ENCODE measurements at places on chromosomes 2 and 18. TPM values are rescaled to one million over a fixed set of nuclear protein-coding genes. Genes with fewer than 3 reads are reported as not detected.

DNA sequence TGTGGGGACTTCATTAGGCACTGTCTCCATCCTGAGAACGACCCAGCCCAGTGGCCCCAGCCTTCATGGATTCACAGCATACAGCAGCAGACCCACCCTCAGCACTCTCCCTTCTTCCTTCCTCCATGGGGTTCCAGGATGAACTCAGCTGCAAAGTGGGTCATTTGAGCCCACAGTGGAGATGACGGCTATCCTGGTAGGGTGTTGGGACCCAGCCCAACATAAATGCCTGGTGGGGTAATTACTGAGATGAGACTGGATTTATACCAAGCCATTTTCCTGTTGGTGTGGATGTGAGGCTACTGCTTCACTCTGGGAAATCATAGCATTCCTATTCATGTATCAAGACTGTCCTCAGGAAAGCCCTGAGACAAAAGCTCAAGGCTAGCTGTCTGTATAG, 536.7 kb upstream of the TNP1 start:
- no peak for DNase-seq

DNA sequence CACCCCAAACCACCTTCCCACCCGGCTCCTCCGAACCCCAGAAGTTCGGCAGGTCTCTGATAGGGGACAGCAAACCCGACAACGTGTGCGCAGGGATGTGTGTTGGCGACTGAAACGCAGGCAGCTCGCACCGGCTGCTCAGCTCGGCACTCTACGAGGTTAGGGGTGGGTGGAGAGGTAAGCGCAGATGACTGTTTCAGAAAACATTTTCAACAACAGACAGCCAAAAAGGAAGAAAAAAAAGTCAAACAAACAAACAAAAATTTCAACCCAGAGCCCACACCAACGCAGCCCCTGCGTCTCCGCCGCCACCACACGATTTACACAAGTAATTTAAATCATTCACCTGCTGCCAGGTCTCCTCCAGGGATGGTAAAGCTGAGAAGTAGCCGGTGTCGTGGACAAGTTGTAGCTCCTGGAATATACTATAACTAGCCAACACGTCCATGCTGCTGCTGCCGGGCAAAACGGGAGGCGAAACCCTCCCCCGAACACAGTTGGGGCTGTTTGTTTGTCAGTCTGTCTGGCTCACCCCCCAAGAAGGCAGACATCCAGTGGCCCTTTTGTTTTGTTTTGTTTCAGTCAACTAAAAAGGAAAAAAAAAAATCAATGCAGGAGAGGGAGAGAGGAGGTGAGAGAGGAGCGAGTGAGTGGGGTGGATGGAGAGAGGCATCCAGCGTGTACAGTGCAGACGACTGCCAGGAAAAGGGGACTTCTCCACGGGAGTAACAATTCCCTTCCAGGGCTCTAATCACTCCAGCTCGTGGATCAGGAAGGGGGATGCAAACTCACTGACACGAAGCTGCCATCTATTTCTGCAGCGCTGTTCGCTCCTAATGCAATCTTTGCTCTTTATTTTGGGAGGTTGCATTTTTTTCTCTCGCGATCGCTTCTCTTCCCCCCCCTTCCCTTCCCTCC, at the start of gene KLF7:
Gene KLF7, minus strand, starts transcription at position 828 of the 918 bp plus-strand sequence. Its CDS starts 380 bp downstream, at position 448.
- DNase-seq = peak; percentile 90

DNA sequence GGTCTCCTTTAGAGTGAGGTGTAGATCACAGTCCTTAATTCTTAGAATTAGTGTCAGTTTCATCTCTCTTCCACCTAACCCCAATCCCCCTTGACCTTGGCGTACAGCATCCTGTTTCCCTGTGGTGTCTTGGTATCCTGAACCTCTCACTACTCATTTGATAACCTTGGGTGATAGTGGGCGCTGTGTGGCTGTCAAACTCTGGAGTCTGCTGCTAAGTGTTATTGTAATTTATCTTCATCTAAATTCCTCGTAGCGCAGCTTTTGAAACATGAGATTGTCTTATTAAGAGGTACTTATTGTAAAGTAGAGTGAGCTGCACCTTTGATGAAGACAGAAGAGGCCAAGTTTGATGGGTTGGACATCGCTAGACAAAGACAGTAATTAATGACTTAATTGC, 222.6 kb upstream of the SPRED2 start:
- no peak for DNase-seq

DNA sequence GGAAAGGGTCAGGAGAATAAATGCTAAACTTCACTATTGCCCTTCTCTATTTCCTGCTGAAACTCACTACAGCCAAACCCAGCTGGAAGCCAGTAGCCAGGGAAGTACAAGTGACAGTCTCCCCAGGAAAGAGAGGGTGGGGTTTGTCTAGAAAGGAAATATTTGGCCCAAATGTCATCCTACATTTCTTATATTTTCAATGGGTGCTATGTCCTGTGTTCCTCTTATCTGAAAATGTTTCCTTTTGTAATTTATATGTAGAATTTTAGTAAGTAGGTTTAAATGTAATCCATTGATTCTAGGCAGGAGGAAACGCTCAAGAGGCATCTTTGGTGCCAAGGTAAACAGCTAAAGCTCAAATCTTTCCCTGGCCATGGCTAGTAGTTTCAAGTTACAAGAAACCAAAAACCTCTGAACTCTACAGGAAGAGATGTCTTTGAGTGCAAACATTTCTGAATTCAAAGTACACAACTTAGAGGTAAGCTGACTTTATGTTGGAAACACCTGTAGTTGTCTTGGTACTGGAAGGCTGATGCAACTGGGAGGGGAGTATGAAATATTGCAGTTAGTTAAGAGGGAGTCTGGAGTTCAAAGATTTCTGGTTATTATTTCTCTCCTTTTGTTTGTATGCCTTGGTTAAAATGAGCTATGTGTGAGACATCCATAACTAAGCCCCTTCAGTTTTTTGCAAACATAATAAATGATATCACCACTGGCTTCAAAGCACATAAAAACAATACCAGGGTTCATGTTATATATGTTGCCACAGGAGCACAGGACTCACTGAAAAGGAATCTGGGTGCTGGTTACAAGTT, 356.1 kb upstream of the ZC3H15 start:
- DNase-seq = no peak

GRCh38 chr2:216960671-216961268, 100.9 kb upstream of the TNP1 start:
- no peak for DNase-seq

DNA sequence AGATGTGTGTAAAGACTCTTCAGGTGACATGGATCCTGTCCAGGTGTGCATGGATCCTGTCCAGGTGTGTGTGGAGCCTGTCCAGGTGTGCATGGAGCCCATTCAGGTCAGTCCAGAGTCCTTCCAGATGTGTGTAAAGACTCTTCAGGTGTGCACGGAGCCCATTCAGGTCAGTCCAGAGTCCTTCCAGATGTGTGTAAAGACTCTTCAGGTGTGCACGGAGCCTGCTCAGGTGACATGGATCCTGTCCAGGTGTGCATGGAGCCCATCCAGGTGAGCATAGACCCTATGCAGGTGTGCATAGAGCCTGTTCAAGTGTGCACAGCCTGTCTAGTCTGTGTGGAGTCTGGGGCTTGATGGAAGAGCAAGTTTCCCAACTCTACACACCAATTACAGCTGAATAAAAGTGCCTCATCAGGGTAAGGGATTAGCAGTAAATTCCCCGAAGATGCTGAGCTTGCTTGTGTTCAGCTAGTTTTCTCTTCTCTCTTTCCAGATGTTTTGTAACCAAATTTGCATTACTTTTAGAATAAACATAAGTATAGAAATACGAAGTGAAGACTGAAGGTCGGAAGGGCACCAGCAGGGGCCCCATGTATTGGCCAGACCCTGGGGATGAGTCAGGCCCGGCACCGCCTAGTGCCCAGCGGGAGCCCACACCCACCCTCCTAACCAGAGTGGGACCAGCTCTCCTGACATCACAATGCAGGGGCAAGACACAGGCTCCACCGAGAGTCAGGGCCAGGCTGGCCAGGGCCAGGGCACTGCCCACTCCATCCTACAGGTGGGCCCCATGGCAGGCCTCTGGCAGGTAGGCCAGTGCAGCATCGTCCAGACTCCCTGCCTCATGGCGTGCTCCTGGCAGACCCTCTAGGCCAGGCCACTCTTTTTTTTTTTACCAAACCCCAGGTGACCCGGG, 38.6 kb upstream of the GPC1 start:
- peak; percentile 65 for DNase-seq

DNA sequence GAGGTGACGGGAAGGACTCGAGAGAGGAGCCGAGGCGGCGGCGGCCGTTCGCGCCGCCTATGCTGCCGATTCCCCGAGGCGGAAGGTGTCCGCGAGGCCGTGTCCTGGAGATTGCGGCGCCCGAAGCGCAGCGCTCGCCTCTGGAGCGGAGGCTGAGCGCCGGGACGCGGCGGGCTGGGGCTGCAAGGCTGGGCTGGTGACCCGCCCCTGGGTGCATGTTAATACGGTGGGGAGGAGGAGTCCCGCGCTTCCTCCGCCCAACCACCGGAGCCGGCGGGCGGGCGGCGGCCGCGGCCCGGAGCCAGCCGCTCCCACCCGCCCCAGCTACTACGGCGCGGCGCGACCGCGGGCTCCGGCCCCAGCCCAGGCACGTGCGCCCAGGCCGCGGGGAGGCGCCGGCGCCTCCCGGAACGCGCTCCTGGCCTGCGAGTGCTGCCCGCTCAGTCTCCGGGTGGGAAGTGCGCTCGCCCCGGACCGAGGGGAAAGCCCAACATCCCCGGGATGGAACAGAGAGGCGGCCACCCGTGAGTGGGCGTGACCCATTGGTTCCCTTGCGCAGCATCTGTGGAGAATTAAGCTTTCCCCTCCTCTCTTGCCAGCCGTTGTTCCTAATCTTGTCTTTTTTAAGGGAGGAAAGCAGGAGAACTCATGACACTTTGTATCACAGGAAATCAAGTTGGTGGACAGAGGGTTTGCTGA, at the start of gene DLGAP1:
Gene DLGAP1, minus strand, starts transcription at position 195 of the 699 bp plus-strand sequence.
- DNase-seq = peak; percentile 74

- DNase-seq = peak; percentile 75
These were observed 203.8 kb downstream of the TNS1 start for GRCh38 chr2:217798743-217799562.

- peak; percentile 57 for DNase-seq
These were observed 15.0 kb downstream of the IMPA2 start for GRCh38 chr18:11996190-11996754.

- DNase-seq = no peak
These were observed 69.7 kb downstream of the EPHA4 start for GRCh38 chr2:221502270-221503010.

GRCh38 chr18:34223164-34223892, 1.4 kb downstream of the NOL4 start:
- peak; percentile 56 for DNase-seq

DNA sequence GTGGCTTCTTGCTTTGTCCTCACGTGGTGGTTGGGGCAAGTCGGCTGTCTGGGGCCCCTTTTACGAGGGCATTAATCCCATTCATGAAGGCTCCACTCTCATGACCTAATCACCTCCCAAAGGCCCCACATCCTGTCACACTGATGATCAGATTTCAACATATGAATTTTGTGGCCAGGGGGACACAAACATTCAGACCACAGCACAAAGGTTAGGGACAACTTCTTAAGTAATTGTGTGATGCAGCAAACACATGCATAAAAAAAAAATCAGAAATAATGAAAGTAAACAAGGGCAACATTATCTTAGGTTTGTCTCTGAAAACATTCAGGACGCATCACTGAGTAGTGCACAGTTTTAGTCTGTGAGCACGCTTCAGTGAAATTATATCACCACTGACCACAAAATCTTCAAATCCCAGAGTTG, 54.2 kb upstream of the FRZB start:
- no peak for DNase-seq

GRCh38 chr2:192886636-192887035, 691.9 kb upstream of the TMEFF2 start:
- DNase-seq = no peak

- no peak for DNase-seq
These were observed 987 bp upstream of the DLX1 start for GRCh38 chr2:172084395-172084644.

GRCh38 chr2:99201959-99202678, 21.1 kb downstream of the MRPL30 start:
- no peak for DNase-seq

GRCh38 chr18:830315-830901, 18.4 kb upstream of the YES1 start:
- no peak for DNase-seq

- no peak for DNase-seq
These were observed 88.9 kb downstream of the MYL12B start for GRCh38 chr18:3350566-3351527.

TANC1 gene
- 14.0 TPM for total RNA-seq

AQP12A gene
- not detected for total RNA-seq

SDC1 gene
- 16.6 TPM for total RNA-seq

FBXO41 gene
- total RNA-seq = 15.9 TPM

DAPL1 gene
- 0.73 TPM for total RNA-seq

ESPNL gene
- 1.5 TPM for total RNA-seq

TMSB10 gene
- total RNA-seq = 1,517 TPM

Data from spleen (tissue), 13 donors.